ENCODE measurements at places on chromosomes 5 and 9. TPM values are rescaled to one million over a fixed set of nuclear protein-coding genes. Genes with fewer than 3 reads are reported as not detected.

ZDHHC12 gene
- 53.7 TPM for total RNA-seq

GRCh38 chr9:128146591-128147120 lies 2.6 kb upstream of the LCN2 start:
- H3K4me3 ChIP-seq: no peak overlapping the region
- no peaks in the 10 kb centered on the region for H3K27me3 ChIP-seq
- H3K4me1 ChIP-seq: peaks cover 15% of the 10 kb centered on the region

SLC36A2 gene
- not detected for total RNA-seq

DNA sequence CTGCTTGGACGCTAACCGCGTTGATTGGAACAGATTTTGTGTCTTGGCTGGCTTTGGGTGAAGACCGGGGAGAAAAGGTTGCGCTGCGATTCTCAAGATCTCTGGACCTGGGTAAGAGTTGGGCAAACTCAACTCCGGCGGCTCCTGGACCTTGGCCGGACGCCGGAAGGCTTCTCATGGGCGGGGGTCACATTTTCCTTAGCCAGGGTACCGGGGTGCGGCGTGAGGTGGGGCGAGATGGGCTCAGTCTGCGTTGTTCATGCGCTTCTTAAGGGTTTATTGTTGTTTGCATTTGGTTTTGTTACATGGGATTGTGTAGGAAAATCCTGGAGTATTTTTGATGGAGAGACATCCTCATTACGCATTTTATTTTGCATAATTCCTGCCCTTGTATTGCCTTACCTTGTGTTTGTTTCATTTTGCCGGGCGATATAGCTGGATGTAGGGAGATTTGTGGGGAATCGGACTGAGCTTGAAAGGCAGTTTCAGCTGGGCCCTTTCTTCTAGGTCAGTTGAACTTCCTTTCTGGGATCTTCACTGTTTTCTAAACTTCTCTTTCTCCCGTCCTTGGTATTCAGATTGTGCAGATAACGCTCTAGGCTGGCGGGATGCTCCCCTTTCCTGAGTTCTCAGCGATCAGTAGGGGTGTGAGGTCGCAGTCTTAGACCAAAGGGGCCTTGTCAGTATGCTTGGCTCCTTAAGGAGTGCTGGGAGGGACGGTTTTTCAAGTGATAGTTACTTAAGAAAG lies 524 bp downstream of the MEGF10 start:
- H3K4me1 ChIP-seq: peaks cover 12% of the 10 kb centered on the region
- H3K27me3 ChIP-seq: peaks cover 70% of the 10 kb centered on the region
- peak overlapping the region; percentile 50 for H3K4me3 ChIP-seq

- peaks cover 50% of the 10 kb centered on the region for H3K4me1 ChIP-seq
- peak overlapping the region; percentile 91 for H3K4me3 ChIP-seq
Observed at GRCh38 chr5:111070272-111071134, 1.0 kb upstream of the TSLP start.

DNA sequence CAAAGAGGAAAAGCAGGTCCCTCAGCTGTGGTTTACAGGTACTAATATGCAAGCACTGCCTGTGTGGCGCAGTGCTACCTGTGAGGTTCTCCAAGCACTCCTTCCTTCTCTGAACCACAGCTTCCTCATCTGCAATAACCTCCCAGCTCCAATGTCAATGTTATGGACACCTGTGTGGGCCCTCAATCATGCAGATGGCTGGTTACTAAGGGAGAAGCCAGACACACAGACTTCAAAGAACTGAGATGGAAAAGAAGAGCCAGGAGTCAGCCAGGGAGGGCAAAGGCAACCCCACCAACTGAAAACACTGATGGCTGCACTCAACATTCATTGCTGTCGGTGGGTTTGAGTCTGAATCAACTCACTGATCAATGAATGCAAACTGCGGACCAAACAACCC lies 77.7 kb downstream of the NR6A1 start:
- no peak overlapping the region for H3K27ac ChIP-seq
- H3K4me1 ChIP-seq: no peaks in the 10 kb centered on the region
- H3K4me3 ChIP-seq: no peak overlapping the region
- H3K27me3 ChIP-seq: no peaks in the 10 kb centered on the region

SHISAL2B gene
- not detected for total RNA-seq

DNA sequence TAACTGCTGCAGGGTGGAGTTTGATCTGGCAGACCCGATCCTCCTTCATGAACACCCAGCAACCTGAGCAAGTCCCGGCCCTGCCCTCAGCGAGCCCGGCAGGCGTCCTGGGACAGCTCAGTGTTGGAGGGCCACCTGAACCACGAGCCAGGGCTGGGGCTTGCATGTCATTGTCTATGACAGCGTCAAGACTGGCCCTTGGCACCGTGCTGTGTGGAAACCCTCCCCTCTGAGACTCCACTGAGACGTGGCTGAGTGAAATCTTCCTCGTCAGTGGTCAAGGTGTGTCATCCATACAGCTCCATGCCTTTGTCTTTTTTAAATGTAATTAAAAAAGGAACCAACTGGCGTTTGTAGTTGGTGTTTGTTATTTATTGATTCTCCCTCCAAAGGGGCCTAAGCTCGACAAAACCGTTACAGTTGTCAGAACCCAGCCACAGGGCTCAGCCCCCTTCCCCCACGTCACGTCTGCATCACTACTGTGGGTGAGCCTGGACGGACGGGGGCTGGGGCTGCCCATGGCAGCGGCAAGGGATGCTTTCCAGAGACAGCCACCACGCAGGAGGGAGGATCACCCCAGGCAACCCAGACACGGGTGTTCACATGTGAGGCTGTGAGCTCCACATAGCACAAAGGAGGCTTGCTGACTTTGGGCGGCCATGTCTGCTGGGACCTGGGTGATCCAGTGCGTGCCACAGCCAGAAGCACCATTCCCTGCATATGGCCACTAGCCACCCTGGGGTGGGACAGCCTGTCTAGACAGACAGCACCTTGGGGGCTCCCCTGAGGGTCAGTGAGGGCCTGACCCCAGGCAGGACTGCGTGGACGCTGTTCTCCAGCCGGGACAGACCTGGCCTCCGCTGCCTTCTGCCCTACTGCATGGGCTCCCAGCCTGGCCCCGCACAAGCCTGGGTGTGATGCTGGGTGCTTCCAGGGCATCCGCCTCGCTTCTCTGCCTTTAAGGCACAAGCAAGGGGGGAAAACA lies 7.3 kb downstream of the UCK1 start:
- H3K4me1 ChIP-seq: peaks cover 6% of the 10 kb centered on the region
- DNase-seq: no peak
- no peak overlapping the region for H3K27ac ChIP-seq
- H3K4me3 ChIP-seq: no peak overlapping the region
- no peaks in the 10 kb centered on the region for H3K27me3 ChIP-seq
